ENCODE measurements at places on chromosomes 2 and 18.

- DNase-seq, result no peak
Observed at GRCh38 chr2:96637385-96638143, 548 bp downstream of the KANSL3 start.

DNA sequence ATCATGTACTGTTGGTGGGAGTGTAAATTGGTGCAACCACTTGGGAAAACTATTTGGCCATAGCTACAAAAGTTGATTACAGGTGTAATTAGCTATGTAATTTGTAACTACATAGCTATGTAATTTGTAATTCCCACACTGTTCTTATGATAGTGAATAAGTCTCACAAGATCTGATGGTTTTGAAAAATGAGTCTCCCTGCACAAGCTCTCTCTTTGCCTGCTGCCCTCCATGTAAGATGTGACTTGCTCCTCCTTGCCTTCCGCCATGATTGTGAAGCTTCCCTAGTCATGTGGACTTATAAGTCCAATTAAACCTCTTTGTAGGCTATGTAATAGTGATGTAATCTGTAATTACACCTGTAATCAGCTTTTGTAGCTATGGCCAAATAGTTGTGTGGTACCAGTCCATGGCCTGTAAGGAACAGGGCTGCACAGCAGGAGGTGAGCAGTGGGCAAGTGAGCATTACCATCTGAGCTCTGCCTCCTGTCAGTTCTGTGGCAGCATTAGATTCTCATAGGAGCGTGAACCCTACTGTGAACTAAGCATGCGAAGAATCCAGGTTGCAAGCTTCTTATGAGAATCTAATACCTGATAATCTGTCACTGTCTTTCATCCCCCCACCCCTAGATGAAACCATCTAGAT, 133.7 kb upstream of the COPS8 start:
- no peak for DNase-seq

DNA sequence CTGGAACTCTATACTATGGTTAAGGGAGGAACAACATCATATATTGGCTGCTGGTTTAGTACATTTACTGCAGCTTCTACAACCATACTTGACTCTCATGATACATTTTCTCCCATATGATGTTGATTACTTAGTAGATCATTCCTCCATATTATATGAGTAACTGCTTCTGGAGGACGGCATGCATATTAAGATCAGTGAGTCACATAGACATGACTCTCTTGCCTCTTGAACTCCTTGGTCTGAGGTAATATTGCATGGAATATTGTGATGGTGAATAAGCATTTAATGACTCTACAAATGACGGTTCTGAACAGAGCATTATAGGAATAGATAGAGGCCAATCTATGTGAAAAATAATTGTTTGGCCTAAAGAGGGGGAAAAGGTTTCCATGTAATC, 418.8 kb upstream of the SPHKAP start:
- no peak for DNase-seq

GRCh38 chr2:194819367-194819766, 837.7 kb upstream of the SLC39A10 start:
- DNase-seq, result no peak

DNA sequence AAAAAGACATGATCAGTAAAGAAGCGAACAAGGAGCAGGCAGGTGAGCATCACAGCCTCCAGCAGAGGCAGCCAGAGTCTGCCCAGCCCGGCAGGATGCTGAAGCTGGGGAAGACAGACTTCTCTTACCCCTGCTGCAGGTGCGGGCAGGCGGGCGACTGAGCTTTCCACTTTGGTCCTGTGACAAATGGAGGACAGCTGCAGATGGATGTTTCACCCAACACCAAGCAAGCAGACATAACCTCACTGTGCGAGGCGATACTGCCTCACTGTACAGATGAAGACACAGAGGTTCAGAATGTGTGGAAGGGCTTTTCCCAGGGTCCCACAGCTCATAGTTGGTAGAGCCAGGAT, 251.0 kb downstream of the AFF3 start:
- no peak for DNase-seq

DNA sequence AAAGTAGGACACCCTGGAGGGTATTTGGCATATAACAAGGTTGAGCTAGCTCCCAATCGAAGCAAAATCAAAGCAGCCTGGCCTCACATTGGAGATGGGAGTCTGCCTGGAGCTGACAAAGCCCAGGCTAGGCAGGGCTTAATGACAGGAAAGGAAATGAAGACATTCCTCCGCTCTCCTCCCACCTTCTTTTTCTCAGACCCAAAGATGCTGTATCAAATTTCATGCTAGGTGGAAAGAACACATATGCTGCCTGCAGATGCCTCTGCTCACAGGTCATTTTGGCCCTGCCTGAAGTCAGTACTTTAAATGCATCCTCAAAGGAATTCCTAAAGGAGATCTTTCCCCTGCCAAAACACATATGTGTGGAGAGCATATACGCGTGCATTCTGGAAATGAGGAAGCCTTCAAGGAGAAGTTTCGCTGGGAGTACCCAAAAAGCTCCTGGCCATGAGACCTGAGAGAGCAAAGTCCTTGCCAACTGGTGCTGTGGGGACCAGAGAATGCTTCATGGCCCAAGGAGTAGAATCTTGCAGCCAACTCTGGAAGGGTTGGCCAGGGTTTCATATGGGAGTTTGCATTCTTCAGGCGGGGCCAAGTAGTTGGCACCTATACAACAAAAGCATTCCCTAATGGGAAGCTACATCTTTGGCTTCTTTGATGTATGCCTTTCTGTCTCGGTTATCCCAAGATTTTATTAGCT, 88.0 kb downstream of the AQP4 start:
- no peak for DNase-seq

DNA sequence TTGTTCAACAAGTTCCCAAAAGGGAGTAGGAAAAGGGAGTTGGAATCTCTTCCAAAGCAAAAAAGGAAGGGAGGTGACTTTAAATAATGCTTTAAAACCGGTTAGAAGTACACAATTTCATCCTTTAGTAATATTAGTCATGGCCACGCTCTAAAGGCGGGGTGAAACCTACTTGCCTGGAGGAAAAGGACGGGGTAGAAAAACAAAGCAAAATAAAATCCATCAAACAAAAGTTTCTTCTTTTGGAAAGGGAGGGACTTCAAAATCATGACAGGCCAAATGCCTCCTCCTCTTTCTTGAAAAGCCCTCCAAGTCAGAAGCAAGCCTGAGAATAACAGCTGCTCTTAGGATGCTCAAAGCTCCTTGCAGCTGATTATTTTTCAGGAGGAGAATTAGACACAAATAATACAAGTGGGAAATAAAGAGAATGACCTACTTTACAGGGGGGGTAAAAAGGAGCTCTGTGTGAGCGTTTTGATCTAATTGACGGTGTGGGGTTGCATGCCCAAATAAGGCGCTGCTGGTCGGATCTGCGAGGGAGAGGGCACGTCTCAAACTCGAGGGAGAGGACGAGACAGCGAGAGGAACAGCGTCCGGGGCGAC, 1.8 kb upstream of the NPAS2 start:
- DNase-seq, result no peak

DNA sequence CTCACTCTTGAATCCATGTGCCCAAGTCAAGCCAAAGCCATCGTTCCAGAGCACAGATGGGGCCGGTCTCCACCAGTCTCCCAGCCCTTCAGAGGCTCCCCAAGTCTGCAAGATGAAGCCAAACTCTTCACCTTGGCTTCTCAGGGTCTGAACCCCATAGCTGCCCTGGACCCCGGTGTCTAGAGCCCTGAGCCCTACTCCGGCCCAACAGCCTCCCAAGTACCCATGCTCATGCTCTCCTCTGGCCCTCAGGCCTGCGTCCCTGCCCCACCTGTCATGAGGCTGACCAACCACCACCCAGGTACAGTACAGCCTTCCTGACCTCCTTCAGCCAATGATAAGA, 46.0 kb downstream of the ZNF516 start:
- no peak for DNase-seq

GRCh38 chr2:232479341-232480200, 8.1 kb downstream of the ECEL1 start:
- DNase-seq, result no peak

All from NCI-H1417 treated with DMSO at 0.1 percent for 48 hours (cell line).